Ureter (tissue), 1 donor: ENCODE measurements at places on chromosomes 13 and 19. TPM values are rescaled to one million over a fixed set of nuclear protein-coding genes. Genes with fewer than 3 reads are reported as not detected.
A peak's percentile ranks its signal among the peaks of the same experiment; 100 is the strongest.

GRCh38 chr13:79419365-79419764 is 13.3 kb upstream of the RBM26 start:
- no peak for DNase-seq

GRCh38 chr13:45775401-45775963 is 73.4 kb downstream of the CBY2 start:
- no peak for DNase-seq

DNA sequence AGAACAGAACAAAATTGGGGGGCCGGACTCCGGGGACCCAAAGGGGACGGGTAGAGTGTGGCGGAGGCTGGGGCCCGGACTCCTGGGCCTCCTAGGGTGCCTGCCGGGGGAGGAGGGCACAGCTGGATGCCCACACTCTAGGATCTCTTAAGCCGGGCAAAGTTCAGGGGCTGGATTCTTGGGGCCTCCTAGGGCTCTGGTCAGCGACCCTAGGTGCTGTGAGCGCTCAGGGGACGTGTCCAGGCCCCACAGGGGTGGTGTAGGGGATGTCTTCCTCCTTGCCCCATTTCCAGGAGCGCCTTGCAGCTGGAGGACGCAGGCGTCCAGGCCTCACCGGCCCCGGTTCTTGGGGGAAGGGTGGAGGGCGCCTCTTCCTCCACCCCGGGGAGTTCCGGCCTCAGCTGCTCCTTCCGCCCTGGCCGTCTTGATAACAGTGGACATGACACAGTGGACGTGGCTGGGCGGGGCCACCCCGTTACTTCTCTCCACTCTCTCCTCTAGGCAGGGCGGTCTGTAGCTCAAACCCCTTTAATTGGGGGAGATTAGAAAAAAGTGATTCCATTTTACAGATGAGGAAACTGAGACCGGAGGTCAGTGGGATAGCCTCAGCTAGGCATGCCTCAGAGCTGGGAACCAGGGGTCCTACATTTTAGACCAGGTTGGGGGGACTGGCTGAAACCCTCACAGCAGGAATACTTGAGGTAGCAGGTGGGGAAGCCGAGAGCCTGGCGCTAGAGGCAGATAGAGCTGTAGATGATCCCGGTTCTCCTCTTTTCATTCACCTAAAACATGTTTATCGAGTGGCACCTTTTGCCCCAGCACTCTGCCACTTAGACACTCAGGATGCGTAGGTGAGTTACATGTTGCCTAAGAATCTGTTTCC is 705 bp downstream of the STXBP2 start:
- DNase-seq = no peak

DNA sequence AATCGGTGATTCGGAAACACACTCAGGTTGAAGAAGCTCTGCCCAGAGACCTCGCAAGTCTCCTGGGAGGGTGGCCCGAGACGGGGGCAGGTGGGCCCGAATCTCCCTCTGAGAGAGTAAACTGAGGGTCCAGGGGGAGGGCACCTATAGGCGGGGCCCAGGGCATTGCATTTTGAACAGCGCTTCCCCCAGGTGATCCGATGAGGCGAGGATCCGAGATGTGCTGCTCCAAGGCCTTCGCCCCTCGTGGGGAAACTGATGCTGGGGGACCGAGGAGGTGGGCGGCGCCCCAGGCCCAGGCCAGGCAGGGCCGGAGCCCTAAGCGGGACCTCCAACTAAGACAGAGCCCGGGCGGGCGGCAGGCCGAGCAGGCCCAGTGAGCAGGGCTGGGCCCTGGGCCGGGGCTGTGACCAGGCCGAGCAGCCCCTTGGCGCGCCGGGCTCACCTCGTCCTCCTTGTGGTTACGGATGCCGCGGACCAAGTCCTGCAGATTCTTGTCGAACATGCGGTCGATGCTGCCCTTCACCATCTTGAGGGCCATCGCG is 500 bp downstream of the AP3D1 start:
- no peak for DNase-seq

GRCh38 chr19:46265217-46265828 is 31.5 kb upstream of the HIF3A start:
- DNase-seq = peak; percentile 67

DNA sequence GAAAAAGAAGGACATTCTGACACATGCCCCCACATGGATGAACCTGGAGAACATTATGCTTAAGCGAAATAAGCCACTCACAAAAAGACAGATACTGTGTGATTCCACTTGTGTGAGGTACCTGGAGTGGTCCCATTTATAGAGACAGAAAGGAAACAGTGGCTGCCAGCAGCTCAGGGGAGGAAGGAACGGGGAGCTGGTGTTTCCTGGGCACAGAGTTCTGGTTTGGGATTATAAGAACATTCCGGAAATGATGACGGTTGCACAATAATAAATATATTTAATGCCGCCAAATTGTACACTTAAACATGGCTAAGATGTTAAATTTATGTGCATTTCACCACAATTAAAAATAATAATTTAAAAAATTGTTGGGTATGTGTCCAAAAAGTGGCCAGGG is 33.0 kb downstream of the SERP2 start:
- DNase-seq = no peak

GRCh38 chr13:28056970-28057712 is 43.2 kb downstream of the FLT3 start:
- DNase-seq = no peak

GRCh38 chr13:48500652-48501197 is 32.2 kb downstream of the RCBTB2 start:
- DNase-seq = no peak

GRCh38 chr19:45098521-45099466 is 5.8 kb downstream of the PPP1R37 start:
- DNase-seq = no peak

DNA sequence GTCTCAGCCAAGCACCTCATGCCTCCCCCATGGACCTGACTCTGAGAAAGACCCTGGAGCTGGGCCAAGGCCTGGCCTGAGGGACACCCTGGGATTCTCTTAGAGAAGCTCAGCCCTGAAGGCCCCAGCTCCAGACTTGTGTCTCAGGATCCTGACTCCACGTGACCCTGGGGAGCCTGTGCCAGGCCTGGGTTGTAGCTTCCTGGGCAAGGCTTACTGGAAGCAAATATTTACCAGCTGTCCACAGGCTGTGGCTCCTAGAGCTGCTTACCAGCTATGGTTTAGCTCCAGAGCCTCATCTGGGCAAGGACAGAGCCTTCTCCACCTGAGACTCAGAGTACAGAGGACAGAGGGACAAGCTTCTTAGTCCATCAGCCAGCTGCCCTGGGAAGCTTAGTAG is 61.0 kb upstream of the CEACAM8 start:
- peak; percentile 58 for DNase-seq

DNA sequence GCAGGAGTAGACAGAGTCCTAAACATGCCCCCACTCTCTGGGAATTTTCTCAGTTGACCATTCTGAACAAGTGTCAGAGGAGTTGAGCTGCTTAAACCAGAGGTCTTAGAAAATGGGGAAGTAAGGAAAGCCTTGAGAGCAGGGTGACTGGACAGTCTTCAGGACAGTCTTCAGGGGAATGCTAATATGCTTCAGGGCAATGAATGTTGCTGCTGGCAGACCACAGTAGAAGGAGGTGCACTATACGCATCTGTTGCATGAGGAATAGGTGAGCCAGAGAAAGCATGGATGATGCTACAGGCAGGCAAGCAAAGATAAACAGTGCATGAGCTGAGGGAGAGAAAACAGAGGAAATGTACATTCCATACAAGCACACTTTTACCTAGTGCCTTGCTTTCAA is 196.6 kb upstream of the GPR12 start:
- DNase-seq = no peak

- no peak for DNase-seq
These were observed 240.2 kb upstream of the STARD13 start for GRCh38 chr13:33525763-33526162.

Gene BLOC1S3
- total RNA-seq = 15.0 TPM

Gene TUBB4A
- 1.2 TPM for total RNA-seq

Gene DIAPH3
- 0.23 TPM for total RNA-seq

Gene CEACAM7
- total RNA-seq = 0.36 TPM

Gene SLC10A2
- total RNA-seq = not detected
